Left ventricle myocardium inferior (tissue), 1 donor: ENCODE measurements at places on chromosomes 3 and 15. TPM values are rescaled to one million over a fixed set of nuclear protein-coding genes. Genes with fewer than 3 reads are reported as not detected.

- DNase-seq = no peak
These were observed 171.7 kb downstream of the PGPEP1L start for GRCh38 chr15:98835876-98836275.

- no peak for DNase-seq
These were observed 592 bp downstream of the MOBP start for GRCh38 chr3:39468108-39468436.

DNA sequence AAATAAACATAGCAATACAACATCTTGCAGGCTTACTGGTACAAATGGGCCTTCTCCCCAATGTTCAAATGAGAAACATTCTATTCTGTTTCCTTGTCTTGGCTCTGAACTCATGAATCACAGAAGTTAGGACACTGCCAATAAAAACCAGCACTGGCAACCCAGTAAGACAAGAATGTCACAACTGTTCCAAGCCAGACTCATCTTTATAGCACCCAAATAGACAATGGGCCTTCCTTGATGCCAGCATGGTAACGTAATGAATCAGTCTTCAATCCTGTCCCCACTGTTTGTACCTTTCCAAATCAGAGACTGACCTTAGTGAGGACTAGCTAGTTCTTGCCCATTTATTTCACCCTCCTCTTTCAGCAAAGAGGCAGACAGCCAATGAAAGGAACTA, 14.1 kb upstream of the RPS17 start:
- DNase-seq = no peak

GRCh38 chr15:85312486-85312885, 67.9 kb upstream of the AKAP13 start:
- no peak for DNase-seq

GRCh38 chr3:13178107-13178506, 104.9 kb upstream of the IQSEC1 start:
- DNase-seq = no peak

DNA sequence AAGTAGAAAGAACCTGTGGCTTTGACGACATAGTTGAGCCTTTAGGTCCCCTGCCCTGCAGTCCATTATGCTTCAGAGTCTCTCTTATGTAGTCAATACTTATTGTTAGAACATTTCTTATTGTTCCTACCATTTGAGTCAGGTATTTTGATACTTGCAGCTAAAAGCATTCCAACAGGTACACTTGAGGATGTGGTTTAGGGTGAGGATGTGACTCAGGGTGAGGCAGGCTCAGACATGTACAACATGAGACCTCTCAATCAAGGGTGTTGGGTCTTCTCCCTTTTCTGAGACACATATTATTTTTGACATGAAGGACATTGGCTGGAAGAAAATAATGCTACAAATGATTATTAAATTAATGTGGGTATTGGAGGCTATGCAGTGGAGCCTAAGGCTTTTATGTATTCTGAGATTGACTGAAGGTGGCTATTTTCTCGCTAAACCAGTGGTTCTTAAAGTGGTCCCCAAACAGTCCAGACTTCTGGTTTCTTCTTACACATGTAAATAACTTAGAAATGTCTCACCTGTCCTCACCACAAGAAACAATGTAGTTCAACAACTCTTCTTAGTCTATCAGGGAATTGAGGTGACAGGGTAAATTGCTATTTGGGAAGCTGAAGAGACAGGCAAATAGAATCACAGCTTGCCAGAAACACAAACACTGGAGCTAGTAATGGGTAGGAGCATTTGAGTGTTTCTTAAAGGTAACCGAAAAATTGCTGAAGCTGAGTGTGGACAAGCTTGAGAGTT, 135.5 kb upstream of the ZPLD1 start:
- DNase-seq = no peak

- no peak for DNase-seq
These were observed 91.9 kb downstream of the IMPG2 start for GRCh38 chr3:101228441-101228840.

GRCh38 chr3:129305592-129306091, 27.0 kb downstream of the HMCES start:
- DNase-seq = peak; percentile 81

DNA sequence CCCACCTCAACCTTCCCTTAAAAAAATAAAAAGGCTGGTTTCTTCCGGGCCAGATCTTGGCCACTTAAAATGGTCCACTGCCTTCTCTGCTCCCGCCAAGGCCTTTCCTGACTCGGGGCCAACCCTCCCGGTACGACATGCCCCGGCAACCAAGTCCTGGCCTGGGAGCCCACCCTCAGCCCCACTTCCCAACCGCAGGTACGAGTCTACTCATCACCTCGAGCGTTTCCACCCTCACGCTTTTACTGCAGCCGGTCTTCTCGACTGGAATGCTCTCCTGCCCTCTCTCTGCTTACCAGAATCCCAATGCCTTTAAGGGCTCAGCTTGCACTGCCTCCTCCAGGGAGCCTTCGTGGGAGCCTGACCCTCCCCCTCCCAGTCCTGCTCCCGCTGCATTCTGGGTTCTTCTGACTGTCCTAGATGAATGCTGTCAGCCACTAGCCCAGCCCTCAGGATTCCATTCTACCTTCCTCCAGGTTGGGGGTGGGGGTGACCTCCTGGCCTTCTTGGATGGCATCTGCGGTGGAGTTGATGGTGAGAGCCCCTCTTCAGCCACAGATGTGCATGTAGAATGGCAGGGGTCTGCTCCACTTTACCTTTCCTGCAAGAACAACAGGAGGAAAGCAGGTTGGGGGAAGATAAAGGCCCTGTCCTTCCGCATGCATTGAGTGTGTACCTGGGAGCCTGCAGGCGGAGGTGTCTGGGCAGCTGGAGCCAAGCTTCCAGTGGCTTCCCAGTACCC, 1.1 kb upstream of the CSRNP1 start:
- no peak for DNase-seq

- DNase-seq = peak; percentile 9
These were observed 118.6 kb upstream of the PRR20G start for GRCh38 chr3:127406309-127407025.

DNA sequence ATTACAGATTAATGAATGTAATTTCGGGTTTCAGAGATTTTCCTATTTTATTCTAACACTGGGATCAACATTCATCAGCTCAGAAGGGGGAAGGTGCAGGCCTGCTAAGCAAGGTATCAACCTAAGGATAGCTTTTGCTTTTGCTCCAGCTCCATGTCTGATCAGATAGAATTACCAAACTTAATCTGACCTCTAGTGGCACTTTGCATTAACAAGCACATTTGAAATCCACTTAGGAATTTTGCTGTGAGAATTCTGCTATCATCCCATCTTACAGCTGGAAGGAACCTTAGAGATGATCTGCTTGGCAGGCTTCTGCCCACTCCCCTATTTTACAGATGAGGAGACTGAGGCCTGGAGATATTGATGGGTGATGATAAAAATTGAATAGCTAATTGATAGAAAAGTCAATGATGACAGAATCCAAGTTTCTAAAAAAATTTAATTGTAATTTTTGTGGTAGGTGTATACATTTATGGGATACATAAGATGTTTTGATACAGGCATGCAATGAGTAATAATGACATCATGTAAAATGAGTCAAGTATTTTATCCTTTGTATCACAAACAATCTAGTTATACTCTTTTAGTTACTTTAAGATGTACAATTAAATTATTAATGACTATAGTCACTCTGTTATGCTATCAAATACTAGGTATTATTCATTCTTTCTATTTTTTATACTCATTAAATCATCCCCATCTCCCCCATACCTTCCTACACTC, 209.2 kb upstream of the ZPLD1 start:
- no peak for DNase-seq

DNA sequence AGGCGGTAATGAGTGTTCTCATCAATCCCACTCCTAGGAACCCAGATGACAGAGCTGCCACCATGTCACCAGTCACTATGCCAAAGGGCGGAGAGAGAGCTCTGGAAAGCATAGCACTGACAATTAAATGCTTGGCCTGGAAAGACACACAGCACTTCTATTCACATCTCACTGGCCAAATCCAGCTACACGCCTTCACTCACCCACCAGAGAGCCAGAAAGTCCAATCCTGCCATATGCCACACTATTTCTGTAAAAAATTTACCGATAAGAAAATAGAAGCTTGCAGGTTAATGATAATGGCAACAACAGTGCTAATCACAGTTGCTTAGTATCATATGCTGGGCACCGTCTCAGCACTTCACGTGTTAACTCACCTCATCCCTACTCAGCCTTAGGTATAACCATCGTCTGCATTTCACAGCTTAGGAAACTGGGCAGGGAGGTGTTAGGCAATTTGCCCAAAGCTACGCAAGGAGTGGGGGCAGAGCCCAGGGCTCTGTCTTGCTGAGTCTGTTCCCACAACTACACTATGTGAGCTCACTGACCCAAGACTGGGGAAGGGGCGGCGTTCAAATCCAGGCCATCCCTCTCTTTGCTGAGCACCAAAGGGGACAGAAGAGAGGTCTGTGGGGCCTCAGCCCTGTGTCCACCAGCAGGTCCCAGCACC, 16.5 kb downstream of the KLHL25 start:
- DNase-seq = no peak

DNA sequence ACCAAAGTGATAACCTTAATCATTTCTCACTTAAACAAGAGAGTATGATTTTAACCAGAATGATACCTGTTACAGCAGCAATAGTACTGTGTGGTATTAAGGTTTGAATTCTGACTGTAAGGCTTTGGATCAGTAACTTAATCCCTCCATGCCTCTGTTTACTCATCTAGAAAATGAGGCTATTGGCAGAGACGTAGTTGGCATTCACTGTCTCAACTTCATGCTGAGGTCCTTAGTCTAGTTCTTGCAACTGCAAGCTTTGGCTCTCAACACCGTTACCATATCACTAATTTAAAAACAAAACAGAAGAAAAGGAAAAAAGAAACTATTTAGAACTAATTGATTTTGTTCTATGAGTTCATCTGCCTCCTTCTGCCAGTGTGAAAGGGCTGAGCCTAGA, 875.4 kb downstream of the MCTP2 start:
- DNase-seq = no peak

DNA sequence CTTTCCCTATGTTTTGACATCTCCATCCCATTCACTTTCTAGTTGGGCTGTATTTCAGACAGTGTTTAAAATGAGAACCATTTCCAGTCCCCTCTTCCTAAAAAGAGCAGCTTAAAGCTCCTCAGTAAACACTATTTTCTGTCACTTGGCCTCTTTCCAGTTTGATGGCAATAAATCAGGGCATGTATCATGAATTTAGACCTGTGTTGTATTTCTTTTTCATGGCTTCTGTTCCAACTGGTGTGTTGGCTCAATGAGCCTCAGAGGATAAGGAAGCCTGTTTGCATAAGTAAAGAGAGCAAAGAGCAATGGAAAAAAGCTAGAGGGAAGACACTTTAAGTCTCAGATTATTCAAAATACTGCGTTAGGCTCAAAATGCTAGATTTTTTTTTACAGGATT, 7.2 kb downstream of the CCDC80 start:
- no peak for DNase-seq

- no peak for DNase-seq
These were observed 8.5 kb upstream of the ARL14 start for GRCh38 chr3:160668454-160668853.

GRCh38 chr3:85498177-85498576, 539.4 kb downstream of the CADM2 start:
- no peak for DNase-seq

GRCh38 chr15:48602358-48603122, 43.0 kb downstream of the FBN1 start:
- DNase-seq = no peak

DNA sequence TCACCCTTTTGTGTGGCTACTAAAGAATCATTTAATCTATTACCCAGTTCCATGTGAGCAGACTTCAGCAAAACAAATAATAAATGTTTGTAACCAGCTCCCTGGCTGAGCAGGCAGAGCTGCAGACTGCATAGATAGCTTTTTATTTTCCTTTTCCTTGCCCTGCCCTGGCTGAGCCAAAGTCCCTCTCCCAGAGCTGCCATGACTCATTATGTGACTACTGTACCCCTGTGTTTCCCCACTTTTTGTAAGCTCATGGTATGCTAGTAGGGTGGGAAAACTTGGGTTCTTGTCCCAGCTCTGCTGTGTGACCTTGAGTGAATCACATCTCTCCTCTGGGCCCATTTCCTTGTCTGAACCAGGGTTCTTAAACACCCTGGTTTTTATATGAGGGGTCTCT, 127.5 kb downstream of the CLSTN2 start:
- DNase-seq = no peak

DNA sequence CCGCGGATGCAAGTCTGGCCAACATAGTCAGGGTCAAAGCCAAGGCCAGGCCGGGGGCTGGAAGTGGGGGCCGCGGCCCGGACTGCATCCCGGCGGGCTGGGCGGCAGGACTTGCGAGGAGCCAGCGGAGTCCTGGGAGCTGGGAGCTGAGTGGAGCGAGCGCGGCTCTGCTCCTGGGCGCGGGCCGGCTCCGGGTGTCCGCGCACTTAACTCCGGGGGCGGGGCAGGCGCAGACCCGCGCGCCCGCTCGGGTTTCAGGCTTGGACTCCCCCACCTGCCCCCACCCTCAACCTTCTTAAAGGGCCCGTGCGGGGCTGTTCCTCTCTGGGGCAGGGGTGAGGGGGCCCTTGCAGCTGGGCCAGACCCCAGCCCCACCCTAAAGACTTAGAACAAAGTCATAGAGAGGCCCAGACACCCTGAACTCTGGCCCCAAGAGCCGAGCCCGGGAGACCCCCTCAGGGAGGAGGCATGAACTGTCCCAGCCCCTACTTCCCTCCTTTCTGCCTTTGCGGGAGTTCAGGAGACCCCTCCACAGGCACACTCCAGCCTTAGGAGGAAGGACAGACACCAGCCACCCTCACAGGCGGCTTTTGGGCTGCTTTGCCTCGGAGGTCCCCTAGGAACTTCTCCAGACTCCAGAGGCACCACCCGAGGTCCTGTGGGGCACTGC, at the start of gene CSPG4:
Gene CSPG4 (minus strand): TSS at position 181 of the 670 bp plus-strand sequence. CDS start 93 bp downstream, at position 88.
- peak; percentile 72 for DNase-seq

DNA sequence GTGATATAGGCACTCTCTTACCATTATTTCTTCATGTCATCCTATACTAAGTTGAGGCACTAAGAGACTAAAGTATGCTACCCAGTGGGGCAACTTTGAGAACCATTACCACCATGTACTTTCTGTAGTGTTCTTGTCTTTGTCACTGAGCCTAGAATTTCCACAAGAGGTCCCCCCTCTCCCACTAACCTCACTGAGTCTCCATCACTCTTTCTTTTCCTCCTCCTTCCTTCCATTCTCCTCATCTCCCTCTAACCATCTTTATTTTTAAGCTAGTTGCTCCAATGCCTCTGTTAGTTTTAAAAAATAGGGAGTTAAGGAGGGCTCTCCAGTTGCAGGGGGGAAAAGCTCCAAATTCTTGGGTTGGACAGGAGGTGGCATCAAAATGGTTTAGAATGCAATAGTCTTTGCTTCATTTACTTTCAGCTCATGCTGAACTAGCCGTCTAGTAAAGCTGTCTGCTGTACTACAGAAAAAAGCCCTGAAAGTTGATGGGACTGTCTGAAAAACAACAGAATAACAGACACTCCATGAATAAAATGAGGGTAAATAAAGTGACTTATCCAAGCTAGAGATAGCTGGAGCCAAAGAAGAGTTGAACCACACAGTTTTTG, 85.1 kb upstream of the MYRIP start:
- DNase-seq = no peak

The RPL4 gene
- 1,358 TPM for total RNA-seq

The SLC6A11 gene
- total RNA-seq = not detected

The GLDN gene
- total RNA-seq = 4.8 TPM

The CLASP2 gene
- 75.0 TPM for total RNA-seq

The VGLL3 gene
- total RNA-seq = 4.0 TPM

The REC114 gene
- 1.4 TPM for total RNA-seq

The MEGF11 gene
- total RNA-seq = not detected

The FETUB gene
- total RNA-seq = not detected

The RTP1 gene
- not detected for total RNA-seq
